GM23248 (cell line): ENCODE measurements at places on chromosomes 3 and 15.

GRCh38 chr3:86951322-86951721 is 39.6 kb downstream of the VGLL3 start:
- H3K27me3 ChIP-seq, result no peaks in the 10 kb centered on the region
- H3K4me3 ChIP-seq, result peak overlapping the region; percentile 23; the same call in 1 of the 2 replicates
- peak overlapping the region; percentile 68 for H3K27ac ChIP-seq
- peaks cover 77% of the 10 kb centered on the region for H3K36me3 ChIP-seq

DNA sequence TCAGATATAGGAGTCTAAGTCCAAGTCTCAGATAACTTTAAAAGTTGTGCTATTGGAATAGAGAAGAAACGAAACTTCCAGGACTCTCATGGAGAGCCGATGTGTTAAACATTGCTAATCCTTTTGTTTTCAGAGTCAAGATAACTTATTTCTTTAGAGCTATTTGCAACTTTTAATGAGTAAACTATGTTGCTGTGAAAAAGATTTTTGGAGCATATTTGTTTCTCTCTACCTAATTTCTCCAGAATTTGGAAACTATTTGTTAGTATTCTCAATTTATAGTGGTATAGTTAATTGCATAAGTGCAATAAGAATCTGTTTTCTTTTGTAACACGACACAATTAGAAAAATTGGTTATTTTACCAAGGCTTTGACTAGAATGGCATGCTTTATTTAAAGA is 588.9 kb downstream of the NTRK3 start:
- no peak for DNase-seq
- H3K36me3 ChIP-seq, result no peaks in the 10 kb centered on the region
- peaks cover 5% of the 10 kb centered on the region; the same call in 1 of the 2 replicates for H3K4me1 ChIP-seq
- H3K27ac ChIP-seq, result no peak overlapping the region
- H3K4me3 ChIP-seq, result no peak overlapping the region

GRCh38 chr15:30063835-30064546 is 18.8 kb upstream of the GOLGA8J start:
- peaks cover 24% of the 10 kb centered on the region for H3K4me1 ChIP-seq
- H3K4me3 ChIP-seq, result no peak overlapping the region
- no peak for DNase-seq
- no peak overlapping the region for H3K27ac ChIP-seq

DNA sequence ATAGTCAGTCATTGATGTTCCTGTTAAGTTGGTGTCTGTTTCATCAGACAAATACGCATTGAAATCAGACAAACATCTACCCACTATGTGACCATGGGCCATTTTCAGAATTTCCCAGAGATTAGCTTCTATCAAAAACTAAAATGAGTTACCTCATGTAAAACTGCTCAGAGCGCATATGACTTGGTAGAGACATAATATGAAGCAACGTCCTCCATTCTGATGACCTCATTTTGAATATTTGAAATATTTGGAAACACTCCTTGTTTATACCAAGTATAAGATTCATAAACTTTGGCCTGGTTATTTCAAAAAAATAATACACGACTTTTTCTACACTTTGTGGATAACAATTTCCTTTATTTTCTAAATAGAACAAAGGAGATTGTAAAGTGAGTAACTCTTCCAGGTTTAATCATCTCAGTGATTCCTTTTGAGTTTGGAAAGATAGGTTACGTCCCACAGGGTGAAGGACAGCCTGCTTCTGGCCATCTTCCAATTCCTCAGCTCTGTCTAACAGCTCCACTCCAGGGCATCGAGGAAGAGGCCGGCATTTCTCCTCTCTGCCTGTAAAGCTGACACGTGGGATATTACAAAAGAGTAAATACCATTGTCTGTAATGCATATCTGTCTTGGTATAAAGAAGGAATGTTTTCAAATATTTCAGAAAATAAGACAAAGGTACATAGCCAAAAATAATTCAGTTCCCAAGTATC is 122.6 kb downstream of the CADM2 start:
- H3K27me3 ChIP-seq, result no peaks in the 10 kb centered on the region
- no peak for DNase-seq
- no peaks in the 10 kb centered on the region for H3K4me1 ChIP-seq
- no peaks in the 10 kb centered on the region for H3K36me3 ChIP-seq
- no peak overlapping the region for H3K4me3 ChIP-seq

DNA sequence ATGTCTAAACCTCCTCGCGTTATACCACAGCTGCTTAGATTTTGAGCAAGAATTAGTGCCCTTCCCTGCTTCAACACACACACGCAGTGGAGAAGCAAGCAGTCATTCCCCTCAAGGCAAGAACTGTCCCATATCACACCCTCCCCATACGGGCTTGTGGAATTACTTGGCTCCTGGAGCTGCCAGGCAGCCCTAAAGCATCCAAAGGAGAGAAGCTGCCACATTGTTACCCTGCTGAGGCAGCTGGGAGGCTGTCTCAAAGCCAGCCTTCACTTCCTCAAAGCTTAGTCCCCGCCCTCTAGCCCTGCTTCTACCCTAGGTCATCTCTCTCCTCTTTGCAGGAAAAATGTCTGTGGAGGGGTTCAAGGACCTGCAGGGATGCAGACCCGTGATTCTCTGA is 153.4 kb downstream of the RORA start:
- no peak for DNase-seq
- H3K4me3 ChIP-seq, result no peak overlapping the region
- H3K27ac ChIP-seq, result no peak overlapping the region
- H3K27me3 ChIP-seq, result no peaks in the 10 kb centered on the region

DNA sequence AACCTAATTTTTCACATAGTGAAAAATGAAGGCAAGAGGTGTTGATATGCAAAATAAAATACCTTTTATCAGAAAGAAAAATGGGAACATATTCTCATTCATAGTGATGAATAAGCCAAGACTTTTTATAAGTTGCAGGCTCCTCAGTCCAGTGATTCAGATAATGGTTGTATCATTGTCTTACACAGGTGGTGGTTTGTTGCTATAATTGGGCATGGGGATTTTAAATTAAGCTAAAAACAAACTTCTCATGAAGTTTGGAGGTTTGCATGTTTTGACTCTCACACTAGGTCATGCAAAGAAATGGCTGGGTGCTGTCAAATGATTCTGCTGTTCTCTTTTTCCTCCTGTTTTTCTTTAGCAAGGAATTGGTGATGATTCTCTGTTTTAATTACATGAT is 60.8 kb upstream of the SKIL start:
- H3K4me3 ChIP-seq, result no peak overlapping the region
- peaks cover 37% of the 10 kb centered on the region for H3K36me3 ChIP-seq
- no peaks in the 10 kb centered on the region for H3K27me3 ChIP-seq

- H3K27ac ChIP-seq, result no peak overlapping the region
- H3K4me1 ChIP-seq, result peaks cover 31% of the 10 kb centered on the region
- H3K4me3 ChIP-seq, result no peak overlapping the region
- no peaks in the 10 kb centered on the region for H3K27me3 ChIP-seq
- no peak for DNase-seq
- H3K36me3 ChIP-seq, result no peaks in the 10 kb centered on the region
Observed at GRCh38 chr3:151768393-151768930, 34.7 kb downstream of the AADACL2 start.

DNA sequence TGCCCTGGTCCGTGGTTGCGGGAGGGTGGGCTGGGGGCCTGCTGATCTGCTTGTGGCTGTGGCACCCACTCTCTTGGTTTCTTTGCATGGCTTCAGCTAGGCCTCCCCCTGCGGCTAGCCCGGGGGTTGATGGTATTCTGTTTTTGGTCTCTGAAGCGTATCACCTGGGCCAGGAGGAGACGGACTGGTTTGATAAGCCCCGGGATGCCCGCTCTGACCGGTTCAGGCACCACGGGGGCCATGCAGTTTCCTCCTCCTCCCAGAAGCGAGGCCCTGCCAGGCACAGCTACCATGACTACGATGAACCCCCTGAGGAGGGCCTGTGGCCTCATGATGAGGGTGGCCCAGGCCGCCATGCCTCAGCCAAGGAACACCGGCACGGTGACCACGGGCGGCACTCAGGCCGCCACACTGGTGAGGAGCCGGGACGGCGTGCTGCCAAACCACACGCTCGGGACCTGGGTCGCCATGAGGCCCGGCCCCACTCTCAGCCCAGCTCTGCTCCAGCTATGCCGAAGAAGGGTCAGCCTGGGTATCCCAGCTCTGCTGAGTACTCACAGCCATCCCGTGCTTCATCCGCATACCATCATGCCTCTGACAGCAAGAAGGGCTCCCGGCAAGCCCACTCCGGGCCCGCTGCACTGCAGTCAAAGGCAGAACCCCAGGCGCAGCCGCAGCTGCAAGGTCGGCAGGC is 11.3 kb upstream of the APEH start:
- H3K4me3 ChIP-seq, result no peak overlapping the region
- no peak for DNase-seq
- no peaks in the 10 kb centered on the region for H3K4me1 ChIP-seq

GRCh38 chr3:188950832-188951489 is 220.8 kb upstream of the TPRG1 start:
- H3K4me1 ChIP-seq, result peaks cover 43% of the 10 kb centered on the region
- DNase-seq, result peak; percentile 98
- H3K27me3 ChIP-seq, result no peaks in the 10 kb centered on the region
- no peaks in the 10 kb centered on the region for H3K36me3 ChIP-seq

DNA sequence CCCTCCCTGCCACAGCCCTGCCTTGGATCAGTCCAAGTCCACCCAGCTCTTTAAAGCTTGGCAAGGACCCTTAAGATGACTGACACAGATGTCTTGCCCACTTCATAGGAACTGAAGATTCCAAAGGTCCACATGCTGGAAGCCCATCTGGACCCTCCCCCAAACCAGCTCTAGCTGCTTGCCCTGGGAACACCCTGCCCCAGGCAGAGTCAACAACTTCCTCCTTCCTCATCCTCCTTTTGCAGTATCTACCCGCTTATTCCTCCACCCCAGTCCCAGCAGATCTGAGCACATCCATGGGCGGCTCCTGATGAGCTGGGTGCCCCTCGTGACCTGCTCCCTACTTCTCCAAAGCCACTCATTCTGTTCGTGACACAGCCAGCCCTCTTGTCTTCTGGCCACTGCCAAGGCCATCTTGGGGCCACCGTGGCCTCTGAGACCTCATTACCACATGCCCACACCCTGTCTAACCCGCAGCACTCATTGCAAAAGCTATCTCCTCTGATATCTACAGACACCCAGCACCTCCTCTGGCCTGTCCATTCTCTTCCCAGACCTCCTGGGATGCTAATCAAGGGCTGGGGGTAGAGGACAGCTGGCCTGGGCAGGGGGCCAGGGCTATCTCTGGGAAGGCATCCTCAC is 2.0 kb upstream of the PFKFB4 start:
- H3K27me3 ChIP-seq, result no peaks in the 10 kb centered on the region
- no peaks in the 10 kb centered on the region for H3K36me3 ChIP-seq
- H3K27ac ChIP-seq, result no peak overlapping the region

GRCh38 chr3:125104639-125105038 is 48.8 kb upstream of the HEG1 start:
- H3K36me3 ChIP-seq, result no peaks in the 10 kb centered on the region
- no peak for DNase-seq
- no peak overlapping the region for H3K27ac ChIP-seq
- no peak overlapping the region for H3K4me3 ChIP-seq

DNA sequence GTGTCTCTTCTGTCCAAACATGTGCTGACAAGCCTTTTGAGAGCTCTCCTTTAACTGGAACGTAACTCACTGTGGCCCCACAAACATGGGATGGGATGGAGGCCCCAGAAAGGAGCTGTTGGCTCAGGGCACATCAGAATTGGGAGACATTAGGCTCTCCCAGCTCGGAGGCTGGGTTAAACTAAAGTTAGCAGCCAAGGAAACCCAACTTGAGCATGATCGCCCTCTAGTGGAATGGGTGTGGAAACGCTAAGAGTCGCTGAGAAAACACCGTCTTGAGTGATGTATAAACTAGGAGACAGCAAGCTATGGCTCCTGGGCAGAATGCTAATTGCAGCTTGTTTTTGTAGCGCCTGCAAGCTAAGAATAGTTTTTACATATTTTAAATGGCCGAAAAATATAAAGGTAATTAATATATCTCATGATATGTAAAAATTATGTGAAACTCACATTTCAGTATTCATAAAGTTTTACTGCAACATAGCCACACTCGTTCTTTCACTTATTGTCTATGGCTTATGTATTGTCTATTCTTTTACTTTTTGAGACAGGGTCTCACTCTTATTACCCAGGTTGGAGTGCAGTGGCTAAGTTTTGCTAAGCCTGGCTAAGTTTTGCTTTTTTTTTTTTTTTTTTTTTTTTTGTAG is 138.8 kb upstream of the HACD2 start:
- no peaks in the 10 kb centered on the region for H3K27me3 ChIP-seq
- H3K27ac ChIP-seq, result peak overlapping the region; percentile 4; the same call in 1 of the 2 replicates
- peak; percentile 86 for DNase-seq
- peaks cover 1% of the 10 kb centered on the region; the same call in 1 of the 2 replicates for H3K36me3 ChIP-seq

GRCh38 chr3:13009132-13009945 is 63.9 kb downstream of the IQSEC1 start:
- H3K27ac ChIP-seq, result no peak overlapping the region
- H3K36me3 ChIP-seq, result no peaks in the 10 kb centered on the region
- no peak for DNase-seq
- H3K4me1 ChIP-seq, result no peaks in the 10 kb centered on the region

GRCh38 chr3:195186041-195186709 is 84.8 kb downstream of the XXYLT1 start:
- no peaks in the 10 kb centered on the region for H3K36me3 ChIP-seq
- no peak overlapping the region for H3K4me3 ChIP-seq
- no peak for DNase-seq
- H3K27me3 ChIP-seq, result no peaks in the 10 kb centered on the region
- H3K27ac ChIP-seq, result 0 out of 2 replicates have a peak overlapping the region, but pooled peaks have one; percentile 94

GRCh38 chr3:38116471-38117162 is 20.3 kb downstream of the ACAA1 start:
- H3K27me3 ChIP-seq, result no peaks in the 10 kb centered on the region
- DNase-seq, result peak; percentile 12
- H3K4me3 ChIP-seq, result no peak overlapping the region
- H3K27ac ChIP-seq, result no peak overlapping the region
- no peaks in the 10 kb centered on the region for H3K36me3 ChIP-seq
- H3K4me1 ChIP-seq, result no peaks in the 10 kb centered on the region

DNA sequence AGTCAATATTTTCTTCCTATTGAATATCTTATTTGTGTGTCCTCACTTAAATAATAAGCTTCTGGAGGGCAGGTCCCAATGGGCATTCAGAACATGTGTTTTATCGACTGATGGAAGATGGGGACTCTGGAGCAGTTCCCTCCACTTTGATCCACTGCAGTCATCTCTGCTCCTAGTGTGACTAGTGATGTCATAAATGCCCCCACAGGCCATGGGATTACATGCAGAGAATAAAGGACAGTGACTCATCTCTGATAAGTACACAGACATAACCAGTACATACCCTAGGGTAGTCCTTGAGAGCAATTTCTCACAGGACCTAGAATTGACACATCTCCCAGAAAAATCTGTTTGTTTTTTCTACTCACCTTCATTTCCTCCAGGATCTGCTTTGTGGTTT is 49.4 kb upstream of the FMN1 start:
- no peak overlapping the region for H3K4me3 ChIP-seq
- H3K27me3 ChIP-seq, result no peaks in the 10 kb centered on the region; the same call in 1 of the 2 replicates
- no peak overlapping the region for H3K27ac ChIP-seq
- H3K4me1 ChIP-seq, result peaks cover 20% of the 10 kb centered on the region
- H3K36me3 ChIP-seq, result no peaks in the 10 kb centered on the region

GRCh38 chr15:100042558-100042957 is 299.2 kb downstream of the ADAMTS17 start:
- H3K36me3 ChIP-seq, result no peaks in the 10 kb centered on the region
- DNase-seq, result no peak
- no peaks in the 10 kb centered on the region for H3K27me3 ChIP-seq
